Stimulated activated CD8-positive, alpha-beta memory T cell treated with anti-CD3 and anti-CD28 coated beads, Interleukin-2, amount 100 ng/mL, for 1 hour (primary cell): ENCODE measurements at places on chromosomes 1 and 21.

GRCh38 chr1:168760241-168760640 is 31.2 kb upstream of the DPT start:
- DNase-seq, result no peak

DNA sequence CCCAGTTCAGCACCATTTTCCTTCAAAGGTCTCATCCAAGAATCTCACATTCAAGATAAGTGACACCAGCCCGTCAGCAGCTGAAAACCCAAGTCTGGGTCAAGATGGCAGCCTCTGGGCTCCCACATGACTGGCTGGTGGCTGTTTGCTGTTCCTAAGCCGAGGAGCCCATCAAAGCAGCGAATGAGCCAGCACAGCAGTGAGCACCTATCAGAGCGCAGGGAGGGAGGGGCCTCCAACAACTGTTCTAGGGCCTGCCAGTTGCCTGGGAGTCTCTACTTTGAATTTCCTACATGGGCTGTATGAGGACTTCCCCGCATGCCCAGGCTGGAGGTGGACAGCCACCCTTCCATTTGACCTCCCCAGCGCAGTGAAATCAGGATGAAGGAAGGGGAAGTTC is 102.7 kb downstream of the ADARB1 start:
- DNase-seq, result no peak

GRCh38 chr1:66624412-66625060 is 90.6 kb downstream of the SGIP1 start:
- DNase-seq, result no peak

- no peak for DNase-seq
These were observed 7.0 kb upstream of the SPATC1L start for GRCh38 chr21:46191257-46191685.

- peak; percentile 79 for DNase-seq
These were observed 9.8 kb downstream of the ATP8B2 start for GRCh38 chr1:154335025-154335714.

- no peak for DNase-seq
These were observed 136.2 kb downstream of the ZBTB18 start for GRCh38 chr1:244187310-244187709.
